ENCODE measurements at places on chromosomes 7 and 10.

DNA sequence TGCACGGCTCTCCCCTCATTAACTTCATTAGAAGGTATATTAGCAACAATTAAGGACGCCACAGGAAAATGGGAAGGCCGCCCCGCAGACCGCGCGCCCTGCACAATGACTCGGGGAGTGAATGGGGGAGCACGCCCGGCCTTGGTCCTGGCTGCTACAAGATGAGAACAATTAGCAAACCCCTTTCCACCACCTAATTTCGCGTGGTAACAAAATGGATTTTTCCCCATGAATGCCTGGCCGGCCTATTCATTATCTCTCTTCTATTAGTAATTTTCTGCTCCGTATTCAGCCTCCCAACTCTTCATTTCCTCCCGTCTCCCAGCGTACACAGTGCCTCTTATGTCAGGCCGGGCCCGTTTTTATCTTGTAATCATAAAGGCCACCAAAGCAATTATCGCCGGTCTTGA is 346.9 kb downstream of the DNAJB6 start:
- DNase-seq: no peak

- no peak for DNase-seq
Observed at GRCh38 chr7:89770161-89770560, 384.1 kb upstream of the STEAP1 start.

DNA sequence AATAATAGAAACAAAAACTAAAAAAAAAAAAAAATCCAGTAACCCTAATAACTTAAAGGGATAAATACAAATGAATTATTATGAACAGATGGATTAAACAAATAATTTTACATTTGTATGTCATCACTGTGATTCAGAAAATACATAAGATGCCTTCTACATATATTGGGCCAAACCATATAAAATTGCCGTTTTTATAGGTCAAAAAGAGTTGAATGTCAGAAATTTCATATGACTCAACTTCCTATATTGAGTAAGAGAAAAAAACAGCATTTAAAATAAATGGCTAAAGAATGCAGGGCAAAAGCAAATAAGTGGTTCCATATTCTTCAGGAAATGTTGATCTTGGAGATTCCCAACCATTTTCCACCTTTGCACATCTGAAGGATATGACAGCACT is 9.4 kb downstream of the SLC35B4 start:
- no peak for DNase-seq

GRCh38 chr10:20888620-20889330 is 8.3 kb downstream of the NEBL start:
- DNase-seq: peak; percentile 52

DNA sequence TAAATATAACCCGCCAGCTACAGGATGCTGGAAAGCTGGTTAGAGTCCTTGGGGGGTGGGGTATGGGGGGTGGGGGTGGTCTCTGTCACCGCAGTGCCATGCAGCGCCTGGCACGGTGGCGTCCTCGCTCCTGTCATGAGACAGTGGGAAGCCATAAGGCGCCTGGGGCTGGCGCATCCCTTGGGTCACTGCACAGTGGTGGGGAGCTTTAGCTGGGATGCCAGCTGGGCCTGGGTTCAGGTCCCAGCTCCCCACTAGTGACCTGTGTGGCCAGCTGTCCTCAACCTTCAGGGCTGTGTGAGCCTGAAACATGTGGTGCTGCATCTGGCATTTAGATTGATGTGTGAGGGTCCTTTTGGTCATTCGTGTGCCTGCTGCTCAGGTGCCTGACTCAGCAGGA is 93.9 kb downstream of the BMS1 start:
- no peak for DNase-seq

GRCh38 chr7:26507108-26507987 is 215.7 kb downstream of the SNX10 start:
- DNase-seq: peak; percentile 33

DNA sequence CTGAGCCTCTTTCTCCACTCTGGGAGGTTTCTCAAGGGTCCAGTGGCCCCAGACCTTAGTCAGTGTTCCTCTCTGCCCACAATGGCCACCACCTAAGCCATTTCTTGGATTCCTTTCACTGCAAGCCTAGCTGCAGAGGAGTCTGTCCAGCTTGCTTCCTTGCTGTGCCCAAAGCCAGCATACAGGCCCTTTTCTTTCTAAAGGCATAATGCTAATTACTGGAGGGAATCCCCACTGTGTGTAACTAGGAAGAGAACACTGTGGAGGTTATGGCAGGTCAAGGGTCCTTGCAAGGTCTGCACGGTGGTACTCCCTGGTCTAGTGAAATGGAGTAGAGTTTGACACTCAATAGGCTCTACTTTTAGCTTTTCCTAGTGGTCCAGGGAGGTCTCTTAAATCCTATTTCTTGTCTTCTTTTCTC is 70.4 kb upstream of the CC2D2B start:
- no peak for DNase-seq

- DNase-seq: no peak
Observed at GRCh38 chr10:102421757-102422512, 1.3 kb downstream of the FBXL15 start.

- no peak for DNase-seq
Observed at GRCh38 chr7:55308186-55308929, 56.8 kb upstream of the LANCL2 start.

DNA sequence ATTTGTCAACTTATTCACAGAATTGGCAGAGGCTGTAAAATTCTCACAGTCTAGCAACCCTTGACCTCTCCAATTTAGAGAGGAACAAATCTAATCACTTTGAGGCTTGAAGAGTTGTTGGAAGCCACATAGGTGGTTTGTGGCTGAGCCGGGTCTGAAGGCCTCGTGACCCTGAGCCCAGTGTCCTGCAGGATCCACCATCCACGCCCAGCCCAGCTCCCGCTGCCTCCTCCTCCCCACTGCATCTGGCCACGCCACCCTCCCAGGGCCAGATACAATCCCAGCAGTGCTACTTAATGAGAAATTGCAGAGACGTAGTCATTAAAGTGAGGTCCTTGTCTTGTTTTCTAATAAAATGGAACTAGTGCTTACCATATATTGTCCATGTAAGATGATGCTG is 81.4 kb upstream of the SHH start:
- DNase-seq: no peak

- peak; percentile 47 for DNase-seq
Observed at GRCh38 chr10:47299611-47300428, at the start of gene GDF10. Gene GDF10 (plus strand): TSS chr10:47300197. CDS start chr10:47300652, 455 bp downstream.

- peak; percentile 43 for DNase-seq
Observed at GRCh38 chr10:124917428-124918190, 24.3 kb upstream of the ZRANB1 start.

GRCh38 chr7:33823913-33824312 is 81.4 kb upstream of the BMPER start:
- no peak for DNase-seq

GRCh38 chr10:30192846-30193608 is 133.6 kb upstream of the JCAD start:
- DNase-seq: no peak

DNA sequence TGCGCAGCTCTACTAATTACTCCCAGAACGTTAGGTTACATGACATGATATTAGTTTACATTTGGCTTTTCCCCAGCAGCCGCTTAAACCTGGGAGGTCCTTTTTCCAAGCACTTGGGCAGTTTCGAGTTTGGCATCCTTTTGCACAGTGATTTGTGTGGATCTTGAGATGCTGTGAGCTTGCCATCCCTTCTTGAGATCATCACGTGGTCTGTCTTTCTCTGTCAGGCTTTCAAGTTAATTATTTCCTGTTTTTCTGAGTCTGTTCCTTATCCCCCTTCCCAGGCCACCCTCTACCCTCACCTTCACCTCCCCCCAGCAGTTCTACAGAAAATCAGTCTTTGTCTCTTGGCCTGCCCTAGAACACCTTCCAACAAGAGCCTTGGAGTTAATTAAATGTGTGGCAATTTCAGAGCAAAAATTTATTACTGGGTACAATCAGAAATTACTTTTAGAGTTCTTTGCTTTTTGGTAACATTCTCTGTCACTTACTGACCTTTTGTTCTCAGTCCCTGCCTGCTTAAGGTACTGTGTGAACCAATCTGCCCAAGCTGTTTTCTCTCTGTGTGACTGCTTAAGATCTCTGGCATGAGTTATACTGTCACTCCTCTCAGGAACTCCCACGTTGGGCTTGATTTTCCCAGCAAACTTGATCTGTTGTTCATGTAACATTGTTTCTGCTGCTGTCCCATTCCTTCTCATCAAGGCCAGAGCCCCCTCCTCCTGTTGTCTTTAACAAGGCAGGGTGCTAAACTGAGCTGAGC is 3.1 kb upstream of the SLF2 start:
- no peak for DNase-seq

DNA sequence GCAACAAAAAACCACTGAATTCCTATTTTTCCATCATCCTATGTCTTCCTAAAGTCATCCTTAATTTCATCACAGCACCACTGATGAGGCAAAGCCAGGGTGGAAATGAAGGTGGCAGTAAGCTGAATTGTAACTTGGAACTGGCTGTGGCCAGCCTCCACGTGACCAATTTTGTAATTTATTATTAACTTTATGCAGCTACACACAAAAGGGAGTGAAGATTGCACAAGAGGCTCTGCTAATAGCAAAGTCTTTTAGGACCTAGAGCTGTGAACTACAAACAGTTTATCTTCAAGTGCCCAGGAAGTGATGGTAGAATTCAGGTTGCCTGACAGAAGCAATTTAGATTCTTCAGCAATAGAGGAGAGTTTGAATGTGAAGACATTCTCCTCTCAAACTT is 176.4 kb downstream of the CCDC71L start:
- no peak for DNase-seq

DNA sequence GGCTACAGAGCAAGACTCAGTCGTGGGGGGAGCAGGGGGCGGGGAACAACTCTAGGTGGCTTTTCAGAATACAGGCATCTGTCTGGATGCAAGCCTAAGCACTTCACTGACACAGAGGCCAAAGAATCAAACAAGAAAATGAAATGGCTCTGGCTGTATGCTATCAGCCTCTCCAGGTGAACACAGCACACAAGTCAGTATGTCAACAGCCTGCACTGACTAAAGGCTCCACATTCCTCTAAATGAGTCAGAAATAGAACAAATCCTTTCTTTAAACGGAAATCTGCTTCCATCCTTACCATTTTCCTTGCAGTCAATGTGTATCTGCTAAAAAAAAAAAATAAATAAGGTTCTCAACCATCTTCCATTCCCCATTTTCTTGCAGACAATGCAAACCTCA is 88.3 kb downstream of the ARMH3 start:
- no peak for DNase-seq

GRCh38 chr10:102565793-102566192 is 62.0 kb downstream of the SUFU start:
- no peak for DNase-seq

DNA sequence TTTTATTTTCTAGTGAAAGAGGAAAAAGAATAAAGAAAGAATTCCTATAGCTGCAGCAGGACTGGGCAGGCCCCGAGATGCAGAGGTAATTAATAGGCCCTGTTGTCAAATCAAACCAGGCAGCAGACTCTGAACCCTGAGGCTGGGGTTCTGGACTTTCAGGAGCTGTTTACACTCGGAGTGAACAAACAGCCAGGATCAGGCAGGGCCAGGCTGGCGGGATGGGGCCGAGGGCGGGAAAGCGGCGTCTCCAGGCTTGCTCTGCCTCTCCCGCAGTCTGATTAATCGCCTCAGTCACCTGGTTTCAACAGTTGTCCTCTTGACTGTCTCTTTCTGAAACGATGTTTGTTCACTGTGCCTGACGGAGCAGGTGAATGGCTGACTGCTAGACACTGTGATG is 675.4 kb upstream of the FOXK1 start:
- DNase-seq: peak; percentile 71

All from brain (organoid and tissue), 16 donors.